Stimulated activated CD4-positive, alpha-beta T cell treated with anti-CD3 and anti-CD28 coated beads, Interleukin-4, amount 100 ng/mL, for 4 hours (primary cell): ENCODE measurements at places on chromosomes 1 and 21.

DNA sequence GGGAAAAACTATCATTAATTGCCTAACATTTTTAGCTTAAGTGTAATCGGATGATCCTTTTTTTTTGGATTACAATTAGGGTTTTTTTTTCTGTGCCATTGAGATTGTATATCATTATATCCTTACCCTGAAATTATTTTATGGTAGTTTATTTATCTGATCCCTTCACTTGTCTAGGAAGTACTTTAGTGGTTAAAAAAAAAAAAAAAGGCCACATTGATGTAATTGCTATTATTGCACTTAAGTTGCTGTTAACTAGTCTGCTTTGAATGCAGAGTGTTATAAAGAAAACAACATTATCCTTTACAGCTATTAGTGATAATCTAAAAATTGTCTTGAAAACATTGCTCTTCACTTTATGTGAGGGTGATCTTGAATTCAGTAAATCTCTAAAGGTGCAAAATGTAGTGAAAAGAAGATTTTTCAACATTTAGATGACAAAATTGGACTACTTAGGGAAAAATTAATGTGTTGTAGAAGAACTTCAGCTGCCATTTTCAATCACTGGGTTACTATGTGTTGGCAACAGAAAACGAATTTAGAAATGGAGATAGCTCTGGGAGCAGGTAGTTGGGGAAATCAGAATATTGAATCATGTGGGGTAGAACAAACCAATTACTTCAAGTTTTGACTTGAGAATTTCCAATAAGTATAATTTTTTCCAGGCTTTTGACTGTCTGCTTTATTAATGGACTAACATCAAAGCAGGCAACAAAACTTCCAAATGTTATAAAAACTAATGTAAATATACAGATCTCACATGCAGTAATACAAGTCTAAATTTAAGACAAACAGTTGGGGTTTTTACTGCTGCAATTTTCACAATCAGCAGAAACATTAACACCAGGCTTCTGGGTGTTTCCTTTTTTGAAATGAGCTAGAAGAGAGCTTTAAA is 5.0 kb downstream of the ADGRL2 start:
- no peak for DNase-seq

- DNase-seq, result no peak
Measured at GRCh38 chr1:117094841-117095604, 26.5 kb downstream of the TRIM45 start.

- no peak for DNase-seq
Measured at GRCh38 chr1:222182641-222183040, 365.3 kb downstream of the HHIPL2 start.

DNA sequence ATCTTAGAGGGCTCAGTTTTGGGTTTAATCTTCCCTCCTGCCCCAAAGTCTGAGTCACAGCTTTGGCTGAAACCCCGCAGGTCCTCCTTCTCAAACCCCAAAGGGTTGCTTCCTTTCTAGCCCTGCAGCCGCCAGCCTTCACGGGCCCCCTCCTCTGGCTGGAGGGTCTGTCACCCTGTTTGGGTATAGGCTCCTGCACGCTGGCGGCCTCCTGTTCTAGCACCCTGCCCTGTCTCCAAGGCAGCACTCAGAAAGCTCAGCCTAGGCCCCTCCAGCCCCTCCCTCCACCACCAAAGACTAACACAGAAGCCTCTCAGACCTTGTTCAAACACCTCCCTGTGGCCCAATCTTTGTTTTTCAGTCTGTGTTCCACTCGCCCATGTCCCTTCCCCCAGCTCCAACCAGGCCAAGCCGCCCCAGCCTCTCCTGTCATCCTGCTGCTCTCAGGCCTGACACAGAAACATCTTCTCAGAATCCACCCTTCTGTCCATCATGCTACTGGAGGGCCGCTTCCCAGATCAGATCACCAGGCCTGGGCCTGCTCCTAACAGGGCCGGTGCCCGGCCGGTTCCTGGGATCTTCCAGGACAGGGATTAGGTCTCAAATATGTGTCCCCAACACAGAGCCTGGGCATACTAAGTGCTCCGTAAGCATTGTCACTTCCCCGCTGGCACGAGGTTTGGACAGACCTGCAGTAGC is 35.6 kb downstream of the HTR6 start:
- no peak for DNase-seq

DNA sequence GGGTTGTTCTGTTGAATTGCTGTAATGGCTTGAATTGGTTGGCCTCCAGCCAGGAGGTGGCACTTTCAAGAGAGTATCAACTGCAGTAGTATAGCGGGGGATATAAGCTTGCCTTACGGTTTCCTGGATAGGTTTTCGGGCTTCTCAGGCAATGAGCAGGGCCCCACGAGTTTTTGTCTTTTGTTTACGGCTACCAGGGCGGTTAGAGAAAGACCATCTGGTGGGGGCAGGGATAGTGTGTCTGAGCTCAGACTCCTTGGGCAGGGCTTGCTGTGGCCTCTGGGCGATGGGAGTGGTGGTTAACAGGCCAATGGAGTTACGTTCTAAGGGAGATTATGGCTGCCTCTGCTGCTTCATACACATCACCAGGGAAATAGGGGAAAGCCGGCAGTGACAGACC is 62.8 kb downstream of the DTL start:
- no peak for DNase-seq
